ENCODE measurements at places on chromosomes 12 and 14.

GRCh38 chr14:81986005-81986404 is 452.4 kb upstream of the SEL1L start:
- no peak for DNase-seq

DNA sequence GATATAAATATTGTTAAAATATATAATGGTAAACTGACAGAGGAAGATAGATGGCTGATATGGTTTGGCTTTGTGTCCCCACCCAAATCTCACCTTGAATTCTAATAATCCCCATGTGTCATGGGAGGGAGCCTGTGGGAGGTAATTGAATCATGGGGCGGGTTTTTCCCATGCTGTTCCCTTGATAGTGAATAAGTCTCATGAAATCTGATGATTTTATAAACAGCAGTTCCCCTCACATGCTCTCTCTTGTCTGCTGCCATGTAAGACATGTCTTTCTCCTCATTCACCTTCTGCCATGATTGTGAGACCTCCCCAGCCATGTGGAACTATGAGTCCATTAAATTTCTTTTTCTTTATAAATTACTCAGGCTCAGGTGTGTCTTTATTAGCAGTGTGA is 46.3 kb downstream of the PTCSC3 start:
- no peak for DNase-seq

DNA sequence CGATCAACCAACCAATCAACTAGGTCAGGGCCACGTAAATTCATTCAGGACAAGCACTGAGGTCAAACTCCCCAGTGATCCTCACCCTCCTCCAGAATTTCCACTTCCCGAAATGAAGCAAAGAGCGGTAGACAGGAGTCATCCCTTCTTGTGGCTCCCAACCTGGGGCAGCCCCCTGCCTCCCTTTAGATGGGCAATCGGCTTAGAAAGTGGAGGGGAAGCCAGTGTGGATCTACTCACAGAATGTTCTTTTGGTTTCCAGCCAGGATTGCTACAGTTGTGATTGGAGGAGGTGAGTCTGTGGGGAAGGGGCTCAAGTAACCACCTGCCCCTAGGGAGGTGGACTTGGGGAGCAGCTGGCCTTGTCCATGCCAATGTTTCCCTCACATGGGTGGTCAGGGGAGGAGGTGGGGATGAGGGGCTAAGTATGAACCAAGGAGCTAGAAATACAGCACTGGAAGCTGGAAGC is 4.1 kb downstream of the IFI27 start:
- no peak for DNase-seq

DNA sequence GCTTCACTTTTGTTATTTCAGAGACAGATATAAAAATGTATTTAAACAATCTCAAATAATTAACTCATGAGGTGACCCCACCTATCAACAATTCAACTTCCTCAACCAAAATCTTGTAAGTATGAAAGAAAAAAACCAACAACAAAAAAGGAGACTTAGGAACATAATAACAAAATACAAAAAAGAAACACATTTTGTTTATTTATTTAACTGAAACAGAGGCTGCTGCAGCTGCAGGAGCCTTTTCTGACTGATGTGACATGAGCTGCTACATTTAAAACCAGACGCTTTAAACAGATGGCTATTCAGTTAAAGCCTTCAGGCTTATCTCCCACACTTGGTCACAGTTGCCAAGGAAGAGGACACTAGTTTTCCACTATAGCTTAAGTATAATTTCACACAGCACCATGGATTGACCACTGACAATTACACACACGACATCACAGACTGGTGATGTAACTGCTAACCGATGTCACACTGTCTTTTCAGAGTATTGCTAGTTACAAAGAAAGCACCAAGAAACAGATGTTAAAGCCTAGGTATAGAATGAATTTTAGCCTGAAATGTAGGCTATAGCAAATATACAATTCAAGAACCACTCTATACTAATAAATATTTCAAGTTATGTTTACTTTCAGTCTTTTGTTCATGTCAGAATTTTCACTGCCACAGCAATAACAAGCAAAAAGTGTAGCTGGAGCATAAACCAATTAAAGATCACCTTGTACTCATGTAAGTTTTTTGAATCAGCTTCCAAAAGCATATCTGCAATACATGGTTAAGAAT is 113.0 kb downstream of the MED13L start:
- no peak for DNase-seq

DNA sequence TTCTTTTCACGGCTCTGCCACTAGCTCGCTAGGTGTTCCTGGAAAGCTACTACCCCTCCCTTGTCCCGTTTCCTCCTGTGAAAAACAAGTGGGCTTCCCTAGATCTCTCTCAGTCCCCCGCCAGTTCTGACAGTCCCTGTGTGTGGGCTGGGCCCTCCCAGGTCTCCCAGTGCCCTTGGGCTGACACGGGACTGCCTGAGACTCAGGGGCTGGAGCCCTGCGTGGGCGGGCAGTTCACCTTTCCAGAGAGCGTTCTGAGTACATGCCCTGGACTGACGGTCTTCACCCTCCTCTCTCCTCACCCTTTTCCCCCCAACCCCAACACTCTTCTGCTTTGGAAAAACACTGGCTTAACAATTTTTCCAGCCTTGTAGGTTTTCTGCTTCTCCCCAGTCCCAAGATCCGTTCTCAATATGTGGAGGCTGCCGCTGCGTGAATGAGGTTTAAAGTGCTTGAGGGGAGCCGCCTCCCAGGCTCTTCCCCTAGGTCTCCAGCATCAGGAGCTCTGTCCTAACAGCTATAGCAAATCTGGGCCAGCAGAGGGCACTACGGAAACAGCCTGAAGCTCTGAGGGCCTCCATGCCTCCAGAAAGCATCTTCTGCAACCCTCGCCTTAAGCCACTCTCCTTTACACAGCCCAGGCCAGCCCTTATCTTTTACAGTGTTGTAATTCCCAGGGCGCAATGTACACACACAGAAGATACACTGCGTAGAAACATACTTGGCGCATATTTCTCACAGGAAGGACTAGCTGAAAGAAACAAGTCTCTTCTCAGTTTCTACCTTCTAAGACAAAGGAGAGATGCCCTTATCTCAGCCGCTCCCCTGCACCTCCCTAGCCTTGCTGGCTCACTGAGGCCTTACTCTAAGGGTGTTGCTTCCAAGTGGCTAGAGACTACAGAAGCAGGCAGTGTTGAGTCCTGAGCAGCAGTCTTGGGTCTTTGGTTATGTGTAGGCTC is 10.4 kb upstream of the DCD start:
- no peak for DNase-seq

- no peak for DNase-seq
Measured at GRCh38 chr12:46435625-46436024, 63.1 kb upstream of the SLC38A2 start.

GRCh38 chr14:90294872-90295271 is 36.9 kb downstream of the NRDE2 start:
- DNase-seq: no peak

DNA sequence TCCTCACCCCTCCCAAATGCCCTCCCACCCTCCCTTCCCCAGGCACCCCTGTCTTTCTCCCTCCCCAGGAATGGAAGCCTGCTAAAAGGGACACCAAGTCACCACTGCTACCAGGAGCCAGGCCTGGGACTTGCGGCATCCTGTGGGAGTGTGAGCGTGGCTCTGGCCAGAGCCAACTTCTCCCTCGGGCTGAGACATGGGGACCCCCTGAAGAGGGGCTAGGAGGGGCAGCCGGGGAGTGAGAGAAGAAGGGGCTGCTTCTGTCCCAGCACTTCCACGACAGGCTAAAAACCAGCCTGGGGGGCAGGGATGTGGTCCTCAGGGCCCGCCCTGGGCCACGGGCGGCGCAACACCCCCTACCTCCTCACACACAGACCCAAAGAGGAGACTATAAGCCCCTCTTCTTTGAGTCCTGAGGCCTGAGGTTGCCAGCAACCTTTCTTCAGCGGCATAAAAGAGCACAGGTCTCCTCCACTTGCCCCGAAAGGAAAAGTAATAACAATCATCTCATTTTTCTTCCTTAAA is 278.9 kb downstream of the DPF3 start:
- no peak for DNase-seq

DNA sequence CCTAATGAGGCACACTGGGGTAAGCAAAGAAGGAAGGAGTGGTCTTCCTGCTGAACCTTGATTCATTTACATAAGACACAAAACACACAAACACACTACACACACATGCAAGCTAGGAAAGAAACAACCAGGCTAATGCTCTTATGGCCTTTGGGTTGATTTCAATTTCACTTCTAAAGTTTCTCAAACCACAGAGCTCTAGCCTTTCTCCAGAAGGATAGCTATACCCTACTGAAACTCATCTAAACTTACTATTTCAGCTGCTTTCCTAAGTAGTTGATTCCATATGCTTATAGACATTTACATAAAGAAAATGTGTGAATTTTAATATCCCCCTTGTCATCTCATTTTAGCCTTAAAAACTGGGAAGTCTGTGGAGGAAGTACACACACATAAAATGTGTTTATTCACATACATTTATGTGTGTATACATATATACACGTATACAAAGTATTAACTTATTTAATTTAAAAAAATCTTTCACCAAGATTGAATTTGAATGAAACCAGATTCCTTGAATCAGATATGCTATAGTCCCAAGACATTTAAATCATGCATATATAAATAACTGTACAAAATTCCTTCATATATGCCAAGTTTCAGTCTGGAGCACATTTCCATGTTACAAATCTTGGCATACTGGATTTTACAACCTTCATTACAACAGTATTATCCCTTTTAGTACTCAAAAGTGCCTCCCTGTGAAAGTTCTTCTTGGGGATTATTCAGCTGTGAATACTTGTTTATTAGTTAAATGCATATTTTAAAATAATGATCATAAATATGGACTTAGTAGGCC is 231.8 kb upstream of the NPAS3 start:
- no peak for DNase-seq

GRCh38 chr14:106511006-106511799 is 984.8 kb downstream of the TMEM121 start:
- DNase-seq: no peak

DNA sequence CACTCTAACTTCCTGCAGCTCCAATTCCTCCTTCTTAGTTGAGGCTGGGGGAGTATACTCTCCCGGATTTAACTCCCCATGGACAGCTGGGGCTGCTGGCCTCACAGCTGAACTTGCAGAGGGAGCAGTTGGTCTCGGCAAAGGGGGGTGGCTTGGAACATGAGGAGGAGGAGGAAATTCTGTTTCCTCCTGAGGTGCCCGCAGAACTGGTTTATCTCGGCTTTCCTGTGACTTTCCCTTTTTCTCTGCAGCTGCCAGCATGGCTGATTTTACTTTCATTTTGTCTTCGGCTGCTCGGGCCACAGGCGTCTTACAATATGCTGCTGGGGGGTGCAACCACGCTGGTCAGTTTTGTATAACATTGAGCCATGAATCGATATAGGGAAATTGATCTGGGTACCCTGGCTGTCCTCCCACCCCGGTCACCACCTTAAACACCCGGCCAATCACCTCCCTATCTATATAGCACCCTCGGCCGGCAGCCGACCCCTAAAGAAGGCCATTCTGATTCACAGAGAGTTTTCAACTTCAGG is 1317.6 kb downstream of the TMEM121 start:
- DNase-seq: peak; percentile 42

GRCh38 chr14:31068235-31068634 is 42.1 kb upstream of the STRN3 start:
- DNase-seq: no peak

DNA sequence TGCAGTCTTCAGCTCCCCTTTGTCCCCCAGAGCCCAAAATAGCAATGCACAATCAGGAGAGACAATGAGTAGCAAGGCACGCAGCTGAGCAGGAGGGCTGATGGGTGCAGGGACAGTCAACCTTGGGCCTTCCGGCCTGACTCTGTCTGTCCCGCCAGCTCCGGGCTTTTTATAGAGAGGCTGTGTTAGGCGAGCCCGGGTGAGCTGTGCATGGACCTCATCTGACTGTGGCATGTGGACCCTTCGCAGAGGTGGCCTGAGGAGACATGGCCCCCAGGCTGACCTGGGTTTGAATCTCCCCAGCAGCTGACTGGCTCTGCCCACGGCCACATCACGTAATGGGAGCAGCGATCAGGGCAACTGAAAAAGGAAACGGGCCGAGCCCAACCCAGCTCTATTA is 177.9 kb downstream of the TSPAN9 start:
- no peak for DNase-seq

DNA sequence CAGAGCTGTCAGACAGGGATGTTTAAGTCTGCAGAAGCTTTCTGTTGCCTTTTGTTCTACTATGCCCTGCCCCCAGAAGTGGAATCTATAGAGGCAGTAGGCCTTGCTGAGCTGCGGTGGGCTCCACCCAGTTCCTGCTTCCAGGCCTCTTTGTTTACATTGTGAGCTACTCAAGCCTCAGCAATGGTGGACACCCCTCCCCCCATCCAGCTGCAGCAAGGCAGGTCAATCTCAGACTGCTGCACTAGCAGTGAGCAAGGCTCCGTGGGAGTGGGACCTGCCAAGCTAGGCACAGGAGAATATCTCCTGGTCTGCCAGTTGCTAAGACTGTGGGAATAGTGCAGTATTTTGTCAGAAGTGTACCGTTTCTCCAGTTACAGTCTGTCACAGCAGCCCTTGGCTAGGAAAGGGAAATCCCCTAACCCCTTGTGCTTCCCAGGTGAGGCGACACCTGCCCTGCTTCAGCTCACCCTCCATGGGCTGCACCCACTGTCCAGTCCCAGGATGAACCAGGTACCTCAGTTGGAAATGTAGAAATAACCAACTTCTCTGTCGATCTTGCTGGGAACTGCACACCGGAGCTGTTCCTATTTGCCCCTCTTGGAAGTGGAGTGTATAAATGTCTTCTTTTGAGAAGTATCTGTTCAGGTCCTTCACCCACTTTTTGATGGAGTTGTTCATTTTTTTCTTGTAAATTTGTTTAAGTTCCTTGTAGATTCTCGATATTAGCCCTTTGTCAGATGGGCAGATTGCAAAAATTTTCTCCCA is 213.5 kb upstream of the SLC38A2 start:
- DNase-seq: no peak

GRCh38 chr12:10554228-10554755 is 48.6 kb downstream of the EIF2S3B start:
- no peak for DNase-seq

Data from GM06990 (cell line).